ENCODE measurements at places on chromosomes 5 and 9. TPM values are rescaled to one million over a fixed set of nuclear protein-coding genes. Genes with fewer than 3 reads are reported as not detected.

The CCDC171 gene
- total RNA-seq, result 9.2 TPM

The CEL gene
- total RNA-seq, result 0.79 TPM

The FSD1L gene
- 9.9 TPM for total RNA-seq

The CSF1R gene
- total RNA-seq, result 21.2 TPM

The DNAJC25 gene
- 6.6 TPM for total RNA-seq

The PHF24 gene
- 0.49 TPM for total RNA-seq

The CREBRF gene
- 25.9 TPM for total RNA-seq

The GLRA1 gene
- not detected for total RNA-seq
